ENCODE measurements at places on chromosomes 5 and 9. TPM values are rescaled to one million over a fixed set of nuclear protein-coding genes. Genes with fewer than 3 reads are reported as not detected.

CYSRT1 gene
- 0.21 TPM for total RNA-seq

SLC46A2 gene
- total RNA-seq = not detected

PPP1R26 gene
- total RNA-seq = 22.5 TPM

OR1Q1 gene
- not detected for total RNA-seq

SPINK13 gene
- 0.50 TPM for total RNA-seq

TMOD1 gene
- 3.0 TPM for total RNA-seq

CARTPT gene
- total RNA-seq = not detected

SUSD3 gene
- 1.3 TPM for total RNA-seq

SPINK6 gene
- total RNA-seq = 0.61 TPM

PRRX2 gene
- 0.40 TPM for total RNA-seq

WHRN gene
- 4.5 TPM for total RNA-seq

OGN gene
- not detected for total RNA-seq

F12 gene
- total RNA-seq = 6.0 TPM

TRPM6 gene
- total RNA-seq = 0.16 TPM

SLC9A3 gene
- 2.9 TPM for total RNA-seq

KLHL3 gene
- total RNA-seq = 0.83 TPM

ZDHHC11B gene
- 8.6 TPM for total RNA-seq

PPP3R2 gene
- total RNA-seq = not detected

SLIT3 gene
- 0.40 TPM for total RNA-seq

CNTNAP3 gene
- 4.9 TPM for total RNA-seq

ANXA2R gene
- 0.45 TPM for total RNA-seq
